ENCODE measurements at places on chromosomes 4 and X.

DNA sequence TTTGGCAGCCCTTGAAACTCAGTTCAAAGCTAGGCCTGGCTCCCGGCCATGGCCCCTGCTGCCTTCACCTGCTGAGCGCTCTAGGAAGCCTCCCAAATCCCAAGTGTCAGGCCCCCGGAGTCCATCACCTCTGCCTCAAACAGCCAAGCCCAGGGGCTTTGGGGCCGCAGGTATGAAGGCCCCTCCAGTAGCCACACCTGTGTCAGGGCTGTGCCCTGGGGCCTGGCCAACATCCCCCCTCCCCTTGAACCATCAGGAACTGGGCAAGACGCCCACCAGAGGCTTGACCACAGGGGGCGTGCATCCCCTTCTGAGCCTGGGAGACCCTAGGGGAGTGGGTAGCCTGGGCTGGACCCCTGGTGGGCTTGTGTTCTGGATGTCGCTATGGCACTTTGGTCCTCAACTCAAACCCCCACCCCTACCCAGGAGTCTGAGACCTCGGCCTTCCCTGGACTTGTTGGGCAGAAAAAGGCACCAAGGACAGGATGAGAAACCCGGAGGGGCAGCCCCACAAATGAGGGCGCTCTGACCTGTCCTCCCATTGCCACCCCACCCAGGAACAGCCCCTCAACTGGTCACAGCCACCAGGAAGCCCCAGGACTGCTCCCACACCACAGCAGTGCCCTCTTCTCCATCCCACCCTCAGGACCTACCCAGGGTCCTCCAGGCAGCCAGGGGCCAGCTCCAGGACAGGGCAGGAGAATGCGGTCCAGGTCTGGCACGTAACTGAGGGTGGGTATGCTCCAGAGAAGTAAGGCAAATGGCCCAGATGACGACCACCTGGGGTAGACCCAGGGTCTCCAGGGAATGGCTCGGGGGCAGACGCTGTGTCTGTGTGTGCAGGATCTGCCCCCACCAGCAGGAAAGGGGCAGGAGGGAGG, 4.2 kb upstream of the SLBP start:
- no peak for DNase-seq

DNA sequence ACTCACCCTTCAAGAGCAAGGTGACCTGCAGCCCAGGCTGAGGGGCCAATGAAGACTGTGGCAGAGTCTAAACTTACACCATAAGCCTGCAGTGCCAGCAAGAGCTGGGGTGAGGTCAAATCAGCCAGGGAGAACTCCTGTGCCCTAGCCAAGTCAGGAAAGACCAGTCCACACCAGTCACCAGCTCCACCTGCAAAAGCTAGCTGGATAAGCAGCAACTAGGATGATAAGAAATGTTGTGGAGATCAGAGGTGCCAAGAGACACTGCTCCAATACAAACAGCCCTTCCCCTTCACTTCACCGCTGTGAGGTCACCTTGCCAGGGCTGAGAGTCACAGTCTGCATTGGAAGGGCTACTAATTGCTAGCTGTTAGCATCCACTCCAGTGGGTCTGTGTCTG, 31.3 kb downstream of the NIPAL1 start:
- DNase-seq: no peak

- no peak for DNase-seq
Observed at GRCh38 chr4:80195441-80196140, 1.7 kb upstream of the PRDM8 start.

DNA sequence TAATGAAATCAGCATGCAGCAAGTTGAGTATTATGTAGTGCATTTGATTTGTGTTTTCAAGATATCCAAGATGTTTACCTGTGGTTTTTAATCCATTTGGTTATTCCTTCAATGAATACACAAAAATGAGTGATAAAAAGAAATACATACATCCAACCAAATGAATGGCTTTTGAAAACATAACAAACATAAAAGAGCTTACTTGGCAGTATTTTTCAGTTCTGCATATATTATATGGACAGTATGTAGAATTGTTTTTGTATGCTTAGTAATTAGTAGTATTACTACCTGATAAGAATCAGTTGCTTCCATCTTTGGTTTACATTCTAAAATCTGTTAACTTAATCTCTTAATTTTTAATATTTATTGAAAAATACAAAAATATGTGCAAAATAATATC, 908.9 kb upstream of the AGA start:
- no peak for DNase-seq

DNA sequence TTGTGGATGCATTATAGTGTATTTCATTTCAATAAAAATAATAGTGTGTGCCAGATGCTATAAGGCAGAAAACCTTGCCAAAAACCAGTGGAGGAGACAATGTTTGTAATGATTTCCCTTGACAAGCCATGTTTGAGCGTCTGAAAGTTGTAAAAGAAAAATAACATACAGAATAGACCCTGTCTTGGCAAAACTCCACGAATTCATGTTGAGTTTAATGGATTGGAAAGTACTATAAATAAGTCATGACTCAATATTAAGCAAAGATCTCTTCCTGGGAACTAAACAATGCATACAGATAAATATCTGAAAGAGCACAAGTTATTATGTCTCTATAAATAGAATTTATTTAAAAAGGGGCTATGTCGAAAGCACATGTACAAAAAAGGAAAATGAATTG, 543.5 kb downstream of the GABRG1 start:
- no peak for DNase-seq

- no peak for DNase-seq
Observed at GRCh38 chr4:1381181-1381621, 25.0 kb downstream of the NKX1-1 start.

DNA sequence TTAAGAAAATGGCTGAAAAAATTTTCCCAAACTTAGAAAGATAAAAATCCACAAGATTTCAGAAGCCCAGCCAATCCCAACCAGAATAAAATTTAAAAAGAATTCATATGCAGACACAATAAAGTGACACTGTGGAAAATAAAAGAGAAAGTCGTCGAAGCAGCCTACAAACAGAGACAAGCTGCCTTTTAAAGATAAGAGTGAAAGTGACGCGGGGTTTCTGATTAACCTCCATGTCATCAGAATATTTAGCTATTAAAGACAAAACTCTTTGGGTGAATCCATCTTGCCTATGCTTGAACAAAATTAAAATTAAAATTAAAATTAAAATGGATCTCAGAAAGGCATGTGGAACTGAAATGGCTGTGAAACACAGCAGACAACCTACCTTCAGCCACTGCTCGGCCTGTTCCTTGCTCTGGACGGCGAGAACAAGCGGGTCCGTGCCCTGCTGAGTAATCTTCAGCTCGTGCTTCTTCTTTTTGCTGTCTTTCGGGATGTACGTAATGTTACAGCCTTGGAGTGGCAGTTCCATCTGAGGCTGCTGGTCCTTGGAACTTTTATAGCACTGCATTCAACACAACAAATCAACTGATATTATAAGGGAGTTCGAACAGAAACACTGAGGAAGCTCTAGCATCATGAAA, 101.4 kb downstream of the AFAP1 start:
- no peak for DNase-seq

DNA sequence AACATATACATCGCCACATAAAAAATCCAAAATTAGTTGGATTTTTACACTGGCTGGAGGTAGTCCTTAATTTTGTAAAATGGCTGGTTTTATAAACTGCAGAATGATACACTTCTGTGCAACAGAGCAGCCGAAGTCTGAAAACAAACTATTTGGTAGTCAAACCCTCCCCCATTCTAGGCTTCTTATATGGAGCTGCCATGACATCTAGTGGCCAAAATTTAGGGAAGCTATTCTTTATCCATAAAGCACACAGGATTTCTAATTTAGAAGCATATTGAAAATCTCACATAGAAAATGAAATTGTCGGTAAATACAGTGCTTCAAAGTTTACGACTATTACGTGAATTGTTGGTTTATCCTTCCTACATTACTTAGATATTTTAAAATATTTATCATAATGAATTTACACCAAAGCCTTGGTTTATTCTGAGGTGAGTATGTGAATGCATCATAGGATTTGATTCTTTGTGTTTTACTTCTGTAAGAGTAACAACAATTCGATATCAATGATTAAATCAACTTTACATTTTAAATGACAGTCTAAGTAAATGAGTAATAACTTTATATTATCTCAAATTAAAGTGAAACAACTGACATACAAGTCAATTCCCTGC, 113.4 kb upstream of the FAM241A start:
- no peak for DNase-seq

GRCh38 chrX:41019041-41019392, 66.2 kb upstream of the USP9X start:
- no peak for DNase-seq

- DNase-seq: no peak
Observed at GRCh38 chrX:42247241-42247640, 323.9 kb upstream of the CASK start.

- DNase-seq: no peak
Observed at GRCh38 chr4:9980898-9981297, 40.4 kb downstream of the SLC2A9 start.

GRCh38 chrX:120274958-120275357, 24.3 kb downstream of the ZBTB33 start:
- DNase-seq: no peak

DNA sequence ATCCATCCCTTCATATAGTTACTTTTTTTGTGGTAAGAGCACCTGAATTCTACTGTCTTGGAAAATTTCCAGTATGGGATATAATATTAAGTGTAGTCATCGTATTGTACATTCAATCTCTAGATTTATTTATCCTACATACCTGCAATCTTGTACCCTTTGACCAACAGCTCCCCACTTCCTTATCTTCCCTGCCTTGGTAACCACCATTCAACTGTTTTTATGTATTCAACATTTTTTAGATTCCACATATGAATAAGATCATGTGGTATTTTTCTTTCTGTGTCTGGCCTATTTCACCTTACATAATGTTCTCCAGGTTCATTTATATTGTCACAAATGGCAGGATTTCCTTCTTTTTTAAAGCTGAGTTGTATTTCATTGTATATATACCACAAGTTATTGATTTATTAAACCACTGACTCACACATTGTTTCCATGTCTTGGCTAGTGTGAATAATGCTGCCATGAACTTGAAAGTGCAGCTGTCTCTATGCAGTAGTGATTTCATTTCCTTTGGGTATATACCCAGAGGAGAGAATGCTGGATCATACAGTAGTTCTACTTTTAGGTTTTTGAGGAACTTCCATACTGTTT, 572.5 kb downstream of the MAGEB5 start:
- DNase-seq: no peak
